ENCODE measurements at places on chromosomes 7 and 10.

DNA sequence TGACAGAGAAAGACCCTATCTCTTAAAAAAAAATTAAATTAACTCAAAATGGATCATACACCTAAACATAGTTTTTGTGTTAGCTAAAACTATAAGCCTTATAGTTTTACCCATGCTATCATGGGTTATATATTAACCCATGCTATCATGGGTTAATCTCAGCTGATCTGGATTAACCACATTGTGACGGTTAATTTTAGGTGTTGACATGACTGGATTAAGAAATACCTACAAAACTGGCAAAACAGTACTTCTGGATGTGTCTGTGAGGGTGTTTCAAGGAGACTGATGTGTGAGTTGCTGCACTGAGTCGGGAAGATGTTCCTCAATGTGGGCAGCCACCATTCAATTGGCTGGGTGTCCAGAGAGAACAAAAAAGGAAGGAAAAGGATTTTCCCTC is 44.3 kb upstream of the FXYD4 start:
- no peak for DNase-seq

DNA sequence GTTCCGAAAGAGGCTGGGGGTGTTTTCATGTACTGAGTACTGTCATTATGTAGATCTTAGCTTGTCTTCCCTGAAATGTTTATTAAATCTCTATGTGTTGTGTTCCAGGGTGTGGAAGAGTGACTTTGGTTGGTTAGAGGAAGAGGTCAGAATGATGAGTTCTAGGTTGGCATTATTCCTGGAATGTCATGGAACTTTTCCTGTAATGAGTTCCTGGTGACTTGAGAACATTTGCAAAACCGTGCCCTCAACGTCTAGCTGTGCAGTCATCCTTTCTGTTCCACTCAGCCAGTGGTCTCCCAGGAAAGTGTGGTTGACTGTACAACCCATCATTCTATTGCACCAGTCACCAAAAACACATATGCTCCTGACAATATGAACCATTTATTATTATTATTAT is 129.6 kb downstream of the BICC1 start:
- no peak for DNase-seq

DNA sequence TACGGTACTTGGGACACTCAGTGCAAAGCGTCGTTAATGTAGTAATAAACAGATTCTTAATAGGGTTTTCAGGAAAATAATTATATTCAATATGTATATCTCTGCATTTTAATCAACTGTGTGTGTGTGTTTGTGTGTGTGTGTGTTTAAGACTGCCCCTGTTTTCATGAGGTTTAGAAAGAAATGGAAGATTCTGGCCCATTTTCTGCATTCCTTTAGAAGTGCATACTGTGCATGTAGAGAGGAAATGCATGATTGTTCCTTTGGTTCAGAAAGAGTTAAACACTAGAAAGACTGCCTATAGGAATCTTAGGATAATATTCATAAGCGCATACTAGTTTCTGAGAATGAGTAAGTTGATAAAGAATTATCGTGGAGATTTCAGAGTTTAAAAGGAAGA is 975 bp downstream of the CNTNAP2 start:
- DNase-seq: no peak

DNA sequence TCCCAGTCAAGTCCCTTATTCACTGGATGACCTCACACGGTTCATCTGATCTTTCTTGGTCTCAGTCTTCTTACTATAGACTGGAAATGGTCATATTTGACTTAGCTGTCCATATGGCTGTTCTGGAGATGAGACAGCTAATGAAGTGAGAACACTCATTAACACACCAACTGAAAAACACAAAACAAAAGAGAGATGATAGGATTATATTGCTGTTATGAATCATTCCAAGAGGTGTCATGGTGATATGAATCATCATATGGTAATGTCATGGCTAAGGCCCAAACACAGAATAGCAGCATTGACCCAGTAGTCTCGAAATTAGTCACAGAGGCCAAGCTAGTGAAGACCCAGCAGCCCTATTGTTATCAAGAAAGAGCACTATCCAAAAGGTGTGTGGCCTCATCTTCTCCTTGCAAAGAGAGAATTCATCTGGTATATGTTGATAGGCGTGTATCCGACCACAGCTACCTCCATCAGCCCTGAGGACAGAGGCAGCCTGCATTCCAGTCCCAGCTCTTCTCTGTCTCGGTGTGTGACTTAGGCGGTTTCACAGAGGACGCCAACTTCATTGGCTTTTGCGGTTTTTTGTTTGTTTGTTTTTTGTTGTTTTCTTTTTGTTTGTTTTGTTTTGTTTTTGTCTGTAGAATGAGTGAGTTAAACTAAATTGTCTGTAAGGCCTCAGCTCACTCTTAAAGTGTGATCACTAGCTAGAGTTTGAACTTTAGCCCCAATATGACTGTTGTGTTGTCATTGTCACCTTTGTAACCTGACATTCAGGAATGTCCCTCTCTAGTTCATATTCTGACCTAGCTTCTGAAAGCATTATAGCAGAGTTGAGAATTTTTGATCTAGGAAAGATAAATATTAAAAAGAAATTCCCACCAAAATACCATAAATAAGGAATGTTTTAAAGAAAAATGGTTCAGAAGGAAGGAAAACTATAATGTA is 97.4 kb upstream of the PDCD4 start:
- peak; percentile 66 for DNase-seq

DNA sequence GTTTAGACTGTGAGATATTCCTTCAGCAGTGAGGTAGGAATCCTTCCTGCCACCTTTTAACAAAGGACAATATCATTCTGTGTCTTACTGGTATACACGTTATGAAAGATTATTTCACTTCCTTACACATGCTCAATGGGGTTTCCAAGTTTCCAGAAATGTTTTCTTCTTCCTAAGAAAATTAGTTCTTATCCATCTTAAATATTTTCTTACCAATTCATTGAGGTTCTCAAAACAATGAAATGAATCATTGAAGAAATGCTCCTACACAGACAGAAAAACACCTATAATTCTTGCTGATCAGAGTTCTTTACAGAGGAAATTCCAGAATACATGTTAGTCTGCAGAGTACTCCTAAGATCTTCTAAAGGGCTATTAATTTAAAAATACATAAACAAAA is 51.4 kb upstream of the SEC61G start:
- DNase-seq: no peak

DNA sequence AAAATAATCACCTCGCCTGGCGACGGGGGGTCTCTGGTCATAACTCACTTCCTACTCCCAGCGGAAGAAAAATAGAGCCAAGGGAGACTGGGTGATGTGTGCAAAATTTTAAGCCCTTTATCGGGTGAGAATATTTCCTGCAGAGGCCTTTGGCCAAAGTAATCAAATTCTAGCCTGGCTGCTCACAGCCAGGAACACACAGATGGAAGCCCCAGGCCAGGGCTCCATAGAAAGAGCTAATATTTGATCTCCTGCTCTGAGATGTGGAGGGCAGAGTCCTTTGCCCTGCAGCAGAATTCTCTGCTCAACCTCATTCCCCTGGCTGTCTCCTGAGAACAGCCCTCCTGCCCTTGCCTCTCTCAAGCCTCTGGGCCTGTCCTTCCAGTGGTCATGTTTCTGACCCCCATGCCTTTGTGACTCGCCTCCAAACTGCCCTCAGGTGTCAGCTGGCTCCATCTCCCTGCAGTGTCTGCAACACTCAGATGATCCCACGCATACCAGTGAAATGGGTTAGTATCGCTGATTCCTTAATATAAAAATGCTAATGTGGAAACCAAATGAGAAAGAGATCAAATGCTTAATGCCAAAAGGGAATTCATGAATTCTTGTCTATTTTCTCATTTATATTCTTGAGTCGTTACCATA is 34.5 kb downstream of the FRMD4A start:
- no peak for DNase-seq

GRCh38 chr10:101388676-101389276 is 34.8 kb downstream of the BTRC start:
- no peak for DNase-seq

DNA sequence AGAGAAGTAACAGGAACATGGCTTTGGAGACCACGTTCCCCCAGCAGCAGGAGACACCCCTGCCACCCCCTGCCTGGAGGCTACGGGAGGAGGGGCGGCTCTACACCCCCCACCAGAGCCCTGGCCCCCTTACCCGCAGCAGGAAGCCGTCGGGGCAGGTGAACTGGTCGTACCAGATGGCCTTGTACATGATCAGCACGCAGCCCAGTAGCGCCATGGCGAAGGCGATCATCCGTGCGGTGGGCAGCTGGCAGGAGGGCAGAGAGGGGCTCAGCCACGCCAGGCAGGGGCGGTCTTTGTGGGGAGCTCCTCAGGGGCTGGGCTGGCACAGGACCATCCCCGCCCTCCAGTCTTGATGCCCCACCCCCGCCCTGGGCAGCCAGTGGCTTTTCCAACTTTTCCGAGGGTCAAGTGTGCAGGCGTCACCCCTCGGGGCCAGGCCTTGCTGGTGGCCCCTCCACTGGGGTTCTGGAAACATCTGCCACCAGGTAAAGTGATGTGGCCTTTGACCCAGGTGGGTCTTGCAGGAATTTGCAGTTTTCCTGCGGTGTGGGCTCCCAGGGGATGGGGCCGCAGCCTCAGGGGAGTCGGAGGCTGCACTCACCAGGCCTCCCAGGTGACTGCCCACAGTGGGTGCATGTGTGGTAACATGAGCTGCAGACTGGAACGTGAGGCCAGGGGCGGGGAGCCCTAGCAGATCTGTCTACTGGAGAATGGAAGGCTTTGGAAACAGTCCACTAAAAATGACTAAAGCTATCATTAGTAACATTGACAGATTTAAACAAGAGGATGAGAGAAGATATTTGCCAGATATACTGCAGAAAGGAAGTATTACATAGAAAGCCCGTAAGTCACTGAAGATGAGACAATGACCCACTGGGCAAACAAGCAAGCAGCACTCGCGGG is 9.7 kb downstream of the CALY start:
- DNase-seq: no peak

GRCh38 chr7:117686311-117686935 is 186.8 kb downstream of the CTTNBP2 start:
- no peak for DNase-seq

DNA sequence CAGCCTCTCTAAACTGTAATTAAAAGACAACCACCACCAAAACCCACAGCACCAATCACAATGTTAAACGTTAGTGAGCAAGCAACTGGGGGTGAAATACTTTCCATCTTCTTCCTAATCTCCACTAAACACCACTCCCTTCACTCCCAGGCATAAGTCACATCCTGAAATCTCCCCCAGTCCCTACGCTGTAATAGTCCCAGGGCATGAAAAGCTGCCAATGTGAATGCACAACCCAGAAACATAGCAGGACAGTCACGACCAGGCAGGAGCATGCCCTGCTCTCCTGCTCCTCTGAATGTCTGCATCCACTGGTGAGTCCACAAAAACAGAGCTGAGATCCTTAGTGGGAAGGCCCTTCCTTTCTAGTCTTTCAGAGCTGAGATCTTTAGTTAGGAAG is 288.9 kb downstream of the PARD3 start:
- no peak for DNase-seq

DNA sequence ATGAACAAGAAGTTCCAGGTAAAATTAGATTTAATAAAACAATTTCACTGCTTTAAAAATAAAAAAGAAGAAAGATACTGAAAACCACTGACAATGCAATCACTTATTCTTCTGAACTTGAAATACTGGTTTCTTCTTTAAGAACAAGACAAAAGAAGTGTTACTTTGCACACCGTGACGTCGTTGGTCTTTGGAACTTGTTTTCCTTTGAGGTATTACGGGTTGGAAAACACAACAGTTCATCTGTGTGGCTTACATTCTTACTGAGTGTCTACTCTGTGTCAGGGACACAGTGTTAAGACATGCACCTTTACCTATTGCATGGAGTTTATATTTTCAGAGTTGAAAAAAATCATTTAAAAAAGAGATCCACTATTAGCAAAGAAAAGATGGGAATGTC is 41.3 kb upstream of the UCN3 start:
- no peak for DNase-seq

DNA sequence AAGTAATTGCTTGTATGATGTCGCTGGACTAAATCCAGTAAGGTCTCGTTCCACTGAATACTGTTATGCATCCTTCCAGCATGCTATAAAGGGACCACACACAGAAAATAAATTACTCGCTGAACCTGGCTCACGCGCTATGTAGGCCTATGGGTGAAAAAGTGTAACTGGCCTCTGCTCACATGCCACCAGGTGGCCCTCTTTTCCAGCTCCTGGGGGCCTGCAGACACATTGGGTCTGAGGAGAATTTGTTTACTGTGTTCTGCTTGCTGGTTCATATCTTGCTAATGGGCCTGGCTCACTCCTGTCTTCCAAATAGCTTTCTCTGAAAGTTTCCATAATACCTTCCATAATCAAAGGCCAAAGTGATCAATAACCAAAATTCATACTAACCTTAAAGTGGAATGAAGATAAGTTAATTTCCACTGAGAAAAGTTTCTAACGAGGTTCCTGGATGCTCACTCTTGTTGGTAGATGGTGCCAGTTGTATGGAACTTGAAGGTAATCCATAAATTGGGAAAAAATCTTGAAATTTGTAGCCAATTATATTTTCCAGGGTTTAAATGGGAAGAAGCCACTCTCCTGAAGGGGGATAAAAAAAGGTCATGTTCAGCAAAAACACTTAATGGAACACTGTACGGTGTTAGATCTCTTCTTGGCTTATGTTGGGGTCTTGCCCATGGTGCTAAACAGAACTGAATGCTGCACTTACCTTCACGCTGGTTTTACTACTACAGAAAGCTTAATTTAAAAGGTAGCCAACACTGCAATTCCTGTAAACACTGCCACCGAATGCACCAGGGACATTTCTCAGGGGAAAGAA is 27.0 kb upstream of the ZPBP start:
- DNase-seq: peak; percentile 53

DNA sequence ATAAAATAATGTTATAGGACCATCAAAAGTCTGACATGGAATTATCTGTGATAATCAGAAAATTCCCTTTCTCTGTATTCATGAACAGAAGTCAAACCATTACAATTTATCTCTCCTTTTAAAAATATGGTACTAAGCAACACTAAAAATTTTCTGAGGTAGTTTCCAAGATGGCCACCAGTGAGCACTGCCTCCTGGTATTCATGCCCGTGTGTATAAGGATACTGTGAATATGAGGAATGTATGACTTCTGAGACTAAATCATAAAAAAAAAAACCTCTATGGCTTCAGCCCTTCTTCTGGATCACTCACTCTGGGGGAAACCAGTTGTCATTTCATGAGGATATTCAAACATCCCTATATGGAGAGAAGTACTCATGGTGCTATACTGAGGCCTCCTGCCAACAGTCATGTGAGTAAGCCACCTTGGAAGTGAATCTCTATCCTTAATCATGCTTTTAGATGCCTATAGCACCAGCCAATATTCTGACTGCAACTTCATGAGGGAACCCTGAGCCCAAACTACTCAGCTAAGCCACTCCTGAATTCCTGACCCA is 41.1 kb downstream of the SIRT1 start:
- no peak for DNase-seq

DNA sequence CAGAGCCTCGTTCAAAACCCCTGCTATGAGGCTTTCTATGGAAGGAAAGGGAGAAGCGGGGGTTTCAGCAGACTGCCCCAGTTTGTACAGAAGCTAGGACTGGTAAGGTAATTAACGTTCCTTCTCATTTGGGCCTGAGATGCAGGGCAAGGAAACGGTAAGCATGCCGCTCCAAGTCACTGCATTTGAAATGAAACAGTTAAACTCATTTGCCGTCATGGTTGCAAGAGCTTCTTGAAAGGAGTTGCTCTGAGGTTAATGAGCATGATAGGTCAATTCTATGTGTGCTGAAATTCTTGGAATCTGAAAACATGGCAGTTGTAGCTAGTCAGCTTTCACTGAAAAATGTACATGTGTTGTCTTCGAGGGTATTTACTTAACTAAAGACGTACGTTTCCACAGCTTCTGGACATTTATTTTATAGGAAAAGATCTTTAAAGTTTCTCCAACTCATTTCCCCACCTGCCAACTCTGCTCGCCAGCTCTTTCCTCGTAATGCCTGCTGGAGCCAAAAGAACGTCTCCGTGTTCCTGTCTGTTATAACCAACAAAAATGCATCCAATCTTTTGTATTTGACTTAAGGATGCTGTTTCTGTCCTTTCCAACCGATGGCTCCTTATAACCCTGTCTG is 73.3 kb downstream of the ADAM12 start:
- DNase-seq: no peak
